Amygdala (tissue), 56 donors: ENCODE measurements at places on chromosomes 3 and 15.

DNA sequence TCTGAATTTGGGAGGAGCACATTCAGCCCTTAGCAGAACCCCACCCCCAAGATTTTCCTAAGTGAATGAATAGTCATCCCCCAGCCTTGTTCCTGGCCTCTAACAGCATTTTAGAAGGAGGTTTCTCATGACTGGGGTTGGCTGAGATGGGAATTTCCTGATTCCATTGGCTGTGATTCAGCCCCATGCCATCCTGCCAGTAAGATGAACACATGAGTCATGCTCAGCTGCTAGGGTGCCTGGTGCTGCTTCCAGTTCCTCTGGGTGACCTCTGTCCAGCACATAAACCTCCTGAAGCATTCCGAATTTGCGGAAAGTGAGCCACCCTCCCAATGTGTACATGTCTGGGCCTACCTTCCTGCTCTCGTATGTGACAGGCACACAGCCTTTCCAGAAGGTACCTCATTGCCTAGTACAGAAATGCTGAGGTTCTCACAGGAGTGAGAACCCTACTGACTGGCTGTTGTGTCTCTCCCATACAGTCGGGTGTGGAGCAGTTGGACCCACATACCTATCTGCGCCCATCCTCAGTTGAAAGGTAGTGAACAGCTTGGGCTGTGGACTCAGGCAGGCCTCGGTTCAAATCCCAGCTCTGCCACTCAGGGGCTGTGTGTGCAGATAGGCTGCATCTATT lies 91.7 kb downstream of the APBA2 start:
- peak; percentile 42 for DNase-seq

DNA sequence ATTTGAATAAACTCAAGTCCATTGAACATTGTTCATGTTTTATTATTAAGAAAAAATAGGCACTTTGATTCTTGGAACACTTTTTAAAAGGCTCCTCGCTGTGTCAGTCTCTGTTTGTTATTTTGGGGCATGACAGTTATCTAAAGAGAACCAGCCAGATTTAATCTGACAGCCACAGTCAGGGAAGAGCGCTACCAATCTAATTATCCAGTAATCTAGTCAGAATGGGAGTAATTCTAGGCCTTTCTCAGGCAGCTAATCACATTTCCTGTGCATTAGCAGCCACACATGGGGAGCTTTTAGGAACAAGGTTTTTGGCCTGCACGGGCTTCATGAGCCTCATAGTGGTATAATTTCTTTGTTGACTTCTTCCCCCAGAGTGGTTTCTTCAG lies 362.2 kb downstream of the RBMS3 start:
- no peak for DNase-seq

DNA sequence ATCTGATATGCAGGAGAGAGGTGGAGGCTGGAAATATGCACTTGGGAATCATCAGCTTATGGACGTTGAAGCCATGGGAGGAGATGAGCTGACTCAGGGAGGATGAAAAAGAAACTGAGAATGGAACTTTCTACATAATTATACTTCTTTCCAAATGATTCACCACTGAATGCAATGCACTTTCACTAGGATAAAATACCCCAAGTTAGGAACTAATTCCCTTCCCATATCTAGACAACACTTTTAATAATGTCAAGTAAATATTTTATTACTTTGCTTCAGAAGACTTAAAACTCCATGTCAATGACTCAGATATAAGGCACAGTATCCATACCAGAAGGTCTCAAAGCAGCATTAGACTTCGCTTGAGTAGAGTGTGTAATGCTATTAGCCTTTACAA lies 24.2 kb downstream of the NPTN start:
- no peak for DNase-seq

DNA sequence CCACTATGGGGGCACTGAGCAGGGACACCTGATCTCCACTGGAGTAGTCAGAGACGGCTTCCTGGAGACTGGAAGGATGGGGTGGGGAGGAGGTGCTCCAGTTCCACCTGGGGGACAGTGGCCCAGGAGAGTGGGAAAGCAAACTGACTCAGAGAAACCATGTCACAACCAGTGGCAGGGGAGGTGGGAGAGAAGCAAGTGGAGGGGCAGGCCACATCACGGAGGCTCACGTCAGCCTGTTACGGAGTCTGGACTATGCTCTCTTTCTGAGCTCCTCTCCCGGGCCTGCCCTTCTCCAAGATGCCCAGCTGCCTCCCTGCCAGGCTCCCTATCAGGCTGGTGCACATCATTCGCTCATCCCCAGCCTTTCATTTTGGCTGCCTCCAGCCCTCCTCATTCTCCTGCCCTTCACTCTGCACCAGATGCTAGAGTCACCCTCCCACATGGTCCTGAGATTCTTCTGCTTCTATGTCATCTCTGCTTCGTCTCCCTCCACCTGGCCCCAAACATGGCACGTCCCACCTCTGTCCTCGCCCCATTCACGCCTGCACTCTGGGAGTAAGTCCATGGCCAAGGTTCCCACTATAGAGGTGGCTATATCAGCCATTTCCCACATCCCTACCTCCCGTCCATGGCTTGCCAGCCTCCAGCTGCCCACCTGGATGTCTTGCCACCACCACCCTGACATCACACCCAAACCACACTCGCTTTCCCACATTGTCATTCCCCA lies 100.3 kb downstream of the ADCY5 start:
- DNase-seq = no peak

GRCh38 chr15:64105113-64105704 lies 9.4 kb downstream of the SNX1 start:
- DNase-seq = no peak

GRCh38 chr15:96807361-96807760 lies 476.9 kb downstream of the NR2F2 start:
- no peak for DNase-seq

- DNase-seq = no peak
Observed at GRCh38 chr15:54772663-54773062, 424.1 kb downstream of the RSL24D1 start.

- no peak for DNase-seq
Observed at GRCh38 chr3:196270499-196270898, 17.0 kb downstream of the PCYT1A start.

GRCh38 chr3:144394032-144394431 lies 422.4 kb downstream of the DIPK2A start:
- DNase-seq = no peak

DNA sequence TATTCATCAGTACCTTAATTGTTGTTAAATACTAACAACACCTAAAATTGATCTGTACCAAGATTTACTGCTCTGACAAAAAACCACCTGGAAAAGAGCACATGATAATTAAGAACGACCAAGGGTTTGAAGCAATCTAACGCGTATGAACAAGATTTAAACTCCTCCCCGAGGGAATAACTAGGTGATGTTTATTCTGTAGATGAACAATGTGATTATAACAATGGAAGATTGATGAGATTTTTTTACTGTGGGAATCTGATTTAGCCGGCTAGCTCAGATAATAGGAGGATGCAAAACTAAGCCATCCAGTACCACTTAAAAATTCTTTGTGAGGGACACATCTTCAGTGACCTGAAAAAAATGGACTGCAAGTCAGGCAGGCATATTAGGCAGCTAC lies 222.1 kb downstream of the FHIT start:
- no peak for DNase-seq

GRCh38 chr3:141442446-141442845 lies 44.4 kb upstream of the RASA2 start:
- no peak for DNase-seq

- no peak for DNase-seq
Observed at GRCh38 chr3:97721446-97721845, 43.1 kb upstream of the ARL6 start.

DNA sequence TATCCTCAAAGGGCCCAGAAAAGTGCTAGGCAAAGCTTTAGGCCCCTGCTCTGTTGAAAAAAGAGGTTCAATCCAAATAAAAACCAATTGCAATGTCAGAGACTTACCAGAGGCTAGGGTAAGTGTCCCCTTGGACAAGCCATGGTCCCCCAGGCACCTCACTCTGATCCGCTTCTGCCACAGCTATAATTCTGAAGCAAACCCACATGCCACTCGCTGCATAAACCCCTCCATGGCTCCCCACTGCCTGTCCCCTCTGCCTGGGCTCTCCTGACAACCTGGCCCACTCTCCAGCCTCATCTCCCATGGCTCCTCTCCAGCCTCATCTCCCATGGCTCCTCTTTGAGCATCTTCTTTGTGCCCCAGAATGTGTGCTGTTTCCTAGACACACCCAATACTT lies 169.6 kb upstream of the TLE3 start:
- DNase-seq = no peak

- DNase-seq = no peak
Observed at GRCh38 chr15:36924034-36924433, 176.3 kb downstream of the MEIS2 start.

- DNase-seq = no peak
Observed at GRCh38 chr3:166274351-166275023, 437.3 kb upstream of the BCHE start.

DNA sequence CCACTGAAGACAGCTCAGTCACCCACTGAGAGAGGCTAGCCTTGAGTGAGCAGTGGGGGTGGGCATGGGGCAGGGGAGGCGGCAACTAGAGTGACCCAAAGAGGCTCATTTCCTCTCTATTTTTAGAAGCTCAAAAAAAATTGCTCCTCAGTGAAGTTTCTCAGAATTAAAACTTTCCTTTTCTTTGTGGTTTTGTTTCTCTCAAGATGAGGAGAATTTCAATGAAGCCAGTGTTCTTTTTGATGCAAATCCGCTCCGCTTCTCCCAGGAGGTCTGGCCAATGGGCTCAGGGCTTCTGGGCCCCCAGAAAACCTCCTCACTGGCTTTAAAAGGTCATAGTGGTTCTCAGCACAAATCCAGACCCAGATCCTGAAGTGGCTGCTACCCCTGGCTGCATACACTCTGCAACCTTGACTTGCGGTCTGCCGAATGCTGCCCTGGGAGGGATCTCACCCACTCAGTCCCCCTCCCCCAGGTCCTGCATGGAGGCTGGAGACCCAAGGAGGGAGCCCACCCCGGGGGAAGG lies at the start of gene ACSBG1:
TSS of gene ACSBG1 (minus strand) at position 51 of the 526 bp plus-strand sequence. CDS start 64 bp downstream, outside the sequence.
- no peak for DNase-seq
